ENCODE measurements at places on chromosomes 4 and X.

- H3K4me1 ChIP-seq, result peaks cover 85% of the 10 kb centered on the region
- no peak overlapping the region for H3K4me3 ChIP-seq
- H3K36me3 ChIP-seq, result no peaks in the 10 kb centered on the region
- no peak for DNase-seq
- H3K27ac ChIP-seq, result no peak overlapping the region
Measured at GRCh38 chr4:78566834-78567499, 15.4 kb downstream of the ANXA3 start.

DNA sequence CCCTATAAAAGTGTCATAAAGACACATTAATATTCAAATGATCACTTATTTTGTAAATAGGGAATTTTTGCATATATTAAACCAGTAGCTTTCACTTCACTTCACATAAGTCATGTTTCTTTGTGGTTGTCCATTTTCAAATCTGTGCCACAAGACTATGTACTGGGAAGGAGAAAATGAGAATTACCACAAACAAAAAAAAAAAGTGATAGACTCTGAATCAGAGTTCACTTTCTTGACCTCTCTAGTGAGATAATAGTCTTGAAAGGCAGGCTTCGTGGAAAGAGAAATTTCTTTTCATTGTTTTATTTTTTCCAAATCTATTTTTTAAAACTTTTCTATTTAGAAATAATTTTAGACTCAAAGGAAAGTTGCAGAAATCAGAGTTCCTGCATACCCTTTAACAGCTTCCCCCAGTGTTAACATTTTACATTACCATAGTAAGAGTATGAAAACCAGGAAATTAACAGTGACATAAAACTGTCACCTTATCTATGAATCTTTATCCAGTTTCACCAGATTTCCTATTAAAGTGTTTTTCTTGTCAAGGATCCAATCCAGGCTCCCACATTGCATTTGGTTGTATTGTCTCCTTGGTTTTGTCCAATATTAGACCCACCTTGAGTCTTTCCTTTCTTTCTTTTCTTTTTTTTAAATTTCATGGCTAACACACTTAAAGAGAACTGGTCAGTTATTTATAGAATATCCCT is 215.4 kb upstream of the PGRMC2 start:
- DNase-seq, result no peak
- no peak overlapping the region for H3K4me3 ChIP-seq
- no peak overlapping the region for H3K27ac ChIP-seq
- H3K27me3 ChIP-seq, result peaks cover 1% of the 10 kb centered on the region

- peaks cover 20% of the 10 kb centered on the region for H3K4me1 ChIP-seq
- no peak for DNase-seq
- no peak overlapping the region for H3K27ac ChIP-seq
- no peak overlapping the region for H3K4me3 ChIP-seq
Measured at GRCh38 chr4:187415231-187415630, 580.3 kb upstream of the ZFP42 start.

DNA sequence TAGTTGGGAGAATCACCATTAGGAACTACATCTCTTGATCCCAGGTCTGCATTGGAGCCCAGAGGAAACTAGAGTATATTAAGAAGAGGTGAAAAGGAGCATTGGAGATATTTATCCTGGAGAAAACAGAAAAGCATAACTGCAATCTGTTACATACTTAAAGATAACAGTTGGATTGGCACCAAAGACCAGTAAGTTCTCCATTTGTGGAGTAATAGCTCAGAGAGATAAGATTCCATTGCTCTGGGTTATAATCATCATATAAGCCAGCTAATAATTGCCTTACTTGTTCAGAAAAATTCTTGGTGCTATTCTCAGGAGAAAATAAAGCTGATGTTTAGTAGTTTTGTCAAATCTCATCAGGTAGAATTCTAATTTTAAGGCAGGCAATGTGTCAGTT is 20.6 kb downstream of the GRPR start:
- H3K4me3 ChIP-seq, result no peak overlapping the region
- no peaks in the 10 kb centered on the region for H3K27me3 ChIP-seq
- no peak for DNase-seq

DNA sequence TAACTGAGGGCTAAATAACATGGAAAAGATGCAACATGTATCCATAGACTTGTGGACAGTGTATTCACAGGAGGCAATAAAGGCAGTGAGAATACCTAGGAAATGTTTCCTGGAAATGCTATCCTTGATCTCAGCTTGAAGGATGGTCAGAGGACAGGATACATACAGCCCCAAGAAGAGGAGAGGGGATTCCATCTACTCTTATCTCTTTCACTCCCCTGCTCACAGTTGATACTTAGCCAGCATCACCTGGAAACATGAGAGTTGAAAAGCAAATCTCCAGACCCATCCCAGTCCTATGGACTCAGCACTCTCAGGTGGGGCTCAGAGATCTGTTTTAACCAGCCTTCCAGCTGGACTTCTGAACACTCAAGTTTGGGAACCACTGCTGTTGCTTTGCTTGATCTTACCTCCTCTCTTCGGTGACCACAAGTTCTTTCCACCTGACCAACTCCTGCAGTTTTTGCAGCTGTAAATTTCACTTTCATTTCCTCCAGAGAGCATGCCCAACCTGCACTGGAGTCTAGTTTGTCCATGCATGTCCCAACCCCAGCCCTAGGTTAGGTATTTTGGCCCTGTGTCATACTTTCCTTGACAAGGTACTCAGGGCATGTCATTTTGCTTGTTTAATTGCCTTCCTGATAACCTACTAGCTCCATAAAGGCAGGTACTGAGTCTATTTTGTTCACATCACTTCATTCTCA is 10.4 kb downstream of the RELL1 start:
- no peak overlapping the region for H3K27ac ChIP-seq
- peaks cover 4% of the 10 kb centered on the region for H3K36me3 ChIP-seq
- H3K4me1 ChIP-seq, result peaks cover 40% of the 10 kb centered on the region
- DNase-seq, result no peak
- H3K27me3 ChIP-seq, result no peaks in the 10 kb centered on the region

All from HFFc6 (cell line).